ENCODE measurements at places on chromosomes 3 and 15. TPM values are rescaled to one million over a fixed set of nuclear protein-coding genes. Genes with fewer than 3 reads are reported as not detected.

The FAM81A gene
- total RNA-seq = 1.2 TPM

The SCN5A gene
- 13.1 TPM for total RNA-seq

The SAMD7 gene
- total RNA-seq = not detected

- no peaks in the 10 kb centered on the region for H3K4me1 ChIP-seq
- H3K27me3 ChIP-seq = no peaks in the 10 kb centered on the region
- H3K27ac ChIP-seq = no peak overlapping the region
- peak; percentile 38 for DNase-seq
- no peak overlapping the region for H3K4me3 ChIP-seq
- H3K36me3 ChIP-seq = no peaks in the 10 kb centered on the region
These were observed 3.7 kb upstream of the MYL3 start for GRCh38 chr3:46866720-46867549.

DNA sequence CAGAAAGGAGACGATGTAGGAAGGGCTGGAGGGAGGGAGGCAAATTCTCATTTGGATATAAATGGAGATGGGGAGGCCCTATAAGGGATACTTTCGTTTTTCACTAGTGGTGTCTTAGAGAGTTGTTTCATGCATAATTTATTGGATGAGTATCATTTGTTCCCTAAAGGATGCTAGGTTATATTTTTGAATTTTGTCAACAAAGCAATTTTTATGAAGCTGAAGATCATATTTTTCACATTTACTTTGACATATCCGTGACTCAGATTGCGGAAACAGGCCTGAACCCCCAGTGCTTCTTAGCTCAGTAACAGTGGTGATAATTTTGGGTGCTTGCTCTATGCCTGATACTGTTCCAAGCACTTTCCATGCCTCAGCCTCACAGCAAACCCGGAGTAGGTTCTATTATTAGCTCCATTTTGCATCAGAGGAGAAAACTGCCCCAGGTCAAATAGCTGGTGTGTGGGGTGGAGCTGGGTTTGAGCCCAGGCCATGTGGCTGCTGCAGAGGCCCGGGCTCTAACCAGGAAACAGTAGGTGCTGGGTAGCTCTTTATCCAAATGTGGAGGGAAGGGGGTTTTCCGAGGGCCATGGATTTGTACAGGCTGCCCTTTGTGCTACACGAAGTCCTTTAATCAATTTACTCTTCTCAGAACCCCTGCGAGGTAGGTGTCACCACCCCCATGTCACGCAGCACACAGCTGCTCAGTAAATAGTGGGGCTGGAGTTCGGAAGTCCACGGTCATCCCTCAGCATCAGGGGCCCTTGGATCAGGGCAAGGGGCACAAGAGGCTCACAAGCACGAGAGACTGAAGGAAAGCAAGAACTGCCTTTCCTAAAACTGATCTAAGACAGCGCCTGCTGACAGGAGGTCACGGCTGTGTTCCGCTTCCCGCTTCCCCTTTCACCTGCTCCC, 99.1 kb downstream of the SLC49A4 start:
- no peak overlapping the region for H3K4me3 ChIP-seq
- H3K27ac ChIP-seq = no peak overlapping the region
- DNase-seq = no peak
- H3K4me1 ChIP-seq = no peaks in the 10 kb centered on the region
- H3K36me3 ChIP-seq = no peaks in the 10 kb centered on the region

DNA sequence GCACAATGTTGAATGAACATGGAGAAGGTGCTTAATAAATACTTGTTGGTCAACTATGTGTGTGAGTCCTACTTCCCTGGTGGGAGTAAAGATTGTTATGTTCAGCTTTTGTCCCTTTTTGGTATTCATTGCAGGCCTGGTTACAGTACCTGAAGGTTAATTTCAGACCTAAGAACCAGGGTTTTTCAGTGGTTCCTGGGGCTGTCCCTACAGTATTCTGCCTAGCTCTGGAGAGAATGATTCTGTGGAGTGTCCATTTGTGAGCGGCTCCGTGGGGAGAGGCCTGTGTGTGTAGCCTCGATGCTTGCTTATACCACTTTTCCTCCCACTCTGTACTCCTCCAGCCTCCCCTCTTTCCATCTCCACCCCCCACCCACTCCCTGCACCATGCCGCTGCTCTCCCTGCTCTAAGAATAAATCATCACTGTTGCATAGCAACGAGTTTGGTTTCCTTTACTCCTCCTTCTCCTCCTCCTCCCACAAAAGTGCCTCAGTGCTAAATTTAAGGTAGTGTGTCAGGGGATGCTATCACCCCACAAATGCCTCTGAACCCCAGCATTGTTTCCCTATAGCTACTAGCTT, 150.6 kb upstream of the ROPN1 start:
- H3K4me3 ChIP-seq = no peak overlapping the region
- H3K27ac ChIP-seq = no peak overlapping the region
- no peak for DNase-seq
- no peaks in the 10 kb centered on the region for H3K36me3 ChIP-seq

- H3K27ac ChIP-seq = no peak overlapping the region
- DNase-seq = no peak
- no peak overlapping the region for H3K4me3 ChIP-seq
These were observed 805.5 kb downstream of the IGSF11 start for GRCh38 chr3:118229196-118229595.

GRCh38 chr3:105843994-105844393, 24.8 kb downstream of the CBLB start:
- no peaks in the 10 kb centered on the region for H3K4me1 ChIP-seq
- no peak overlapping the region for H3K4me3 ChIP-seq
- DNase-seq = no peak
- H3K27ac ChIP-seq = no peak overlapping the region
- no peaks in the 10 kb centered on the region for H3K27me3 ChIP-seq

Measured in endothelial cell of umbilical vein (primary cell).